Muscle of arm (tissue), 14 donors: ENCODE measurements at places on chromosomes 6 and 20. TPM values are rescaled to one million over a fixed set of nuclear protein-coding genes. Genes with fewer than 3 reads are reported as not detected.

- no peak for DNase-seq
Observed at GRCh38 chr6:13507306-13507860, 20.0 kb upstream of the GFOD1 start.

DNA sequence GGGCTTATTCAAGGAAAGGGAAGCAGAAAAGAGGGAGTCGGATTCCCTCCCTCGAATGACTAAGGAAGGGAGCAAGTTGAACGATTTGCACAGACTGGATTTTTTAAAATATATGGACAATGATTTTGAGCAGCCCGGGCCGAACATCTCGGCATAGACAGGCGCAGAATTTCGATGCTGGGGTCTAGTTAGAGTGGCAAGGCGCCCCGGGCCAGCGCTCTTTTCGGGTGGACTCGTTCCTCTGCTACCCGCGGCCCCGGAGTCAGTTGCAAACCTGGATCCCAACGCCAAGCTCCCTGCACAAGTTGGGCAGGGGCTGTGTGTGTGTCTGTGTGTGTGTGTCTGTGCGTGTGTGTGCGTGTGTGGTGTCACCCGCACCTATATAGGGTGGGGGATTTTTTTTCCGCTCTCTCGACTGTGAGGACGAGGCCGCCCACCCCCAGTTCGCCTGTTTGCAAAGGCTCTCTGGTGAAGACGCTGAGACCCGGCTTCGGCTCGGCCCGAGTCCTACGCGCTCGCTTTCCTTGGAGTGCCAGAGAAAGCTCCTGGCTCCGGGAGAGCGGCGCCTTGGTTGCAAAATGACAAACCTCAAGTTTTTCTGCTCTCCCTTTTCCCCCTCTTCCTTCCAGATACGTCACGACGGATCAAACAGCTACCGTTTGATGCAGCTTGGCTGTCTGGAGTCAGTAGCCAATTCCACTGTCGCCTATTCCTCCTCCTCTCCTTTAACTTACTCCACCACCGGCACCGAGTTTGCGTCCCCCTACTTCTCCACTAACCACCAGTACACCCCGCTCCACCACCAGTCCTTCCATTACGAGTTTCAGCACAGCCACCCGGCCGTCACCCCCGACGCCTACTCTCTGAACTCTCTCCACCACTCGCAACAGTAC is 1.4 kb downstream of the TFAP2D start:
- no peak for DNase-seq

DNA sequence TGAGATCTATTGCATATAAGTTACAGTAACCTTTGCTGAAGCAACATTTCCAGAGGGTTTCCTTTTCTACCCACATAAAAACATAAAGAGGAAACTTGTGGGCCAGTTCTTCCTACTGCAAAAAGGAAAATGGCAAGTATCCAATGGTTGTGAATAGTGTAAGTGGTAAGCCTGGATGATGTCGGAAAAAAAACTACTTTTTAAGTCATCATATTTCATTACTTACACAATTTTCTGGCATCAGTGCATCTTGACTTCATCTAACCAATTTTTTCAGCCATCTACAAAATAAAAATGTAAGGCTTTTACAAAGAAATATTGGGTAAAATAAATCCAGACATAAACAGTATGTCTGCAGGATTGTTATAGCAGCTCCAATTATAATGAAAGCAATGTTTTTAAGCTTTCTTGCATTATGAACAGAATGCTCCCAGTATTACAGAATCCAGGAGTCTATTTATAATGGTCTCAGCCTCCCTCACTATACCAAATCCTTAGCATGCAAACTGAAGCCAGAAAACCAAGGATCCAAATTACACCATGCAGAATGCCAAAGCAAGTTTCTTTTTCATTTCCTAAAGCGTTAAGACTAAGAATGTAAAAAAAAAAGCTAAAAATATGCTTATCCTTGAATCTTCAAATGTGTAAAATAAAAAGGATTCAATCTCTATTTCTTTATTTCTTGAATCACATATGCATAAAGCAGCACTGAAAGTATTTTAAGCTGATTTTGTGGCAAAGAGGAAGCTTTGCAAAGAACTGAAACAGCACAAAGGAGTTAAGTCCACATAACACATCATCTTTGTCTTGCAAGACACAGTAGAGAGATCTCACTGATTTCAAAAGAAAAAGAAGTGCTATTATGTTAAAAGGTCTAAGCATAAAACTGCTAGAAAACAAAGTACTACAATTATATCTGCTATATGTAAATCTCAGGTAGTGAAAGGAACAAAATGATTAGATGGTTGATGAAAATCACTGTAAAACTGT is 126.8 kb upstream of the HMGCLL1 start:
- peak; percentile 35 for DNase-seq

DNA sequence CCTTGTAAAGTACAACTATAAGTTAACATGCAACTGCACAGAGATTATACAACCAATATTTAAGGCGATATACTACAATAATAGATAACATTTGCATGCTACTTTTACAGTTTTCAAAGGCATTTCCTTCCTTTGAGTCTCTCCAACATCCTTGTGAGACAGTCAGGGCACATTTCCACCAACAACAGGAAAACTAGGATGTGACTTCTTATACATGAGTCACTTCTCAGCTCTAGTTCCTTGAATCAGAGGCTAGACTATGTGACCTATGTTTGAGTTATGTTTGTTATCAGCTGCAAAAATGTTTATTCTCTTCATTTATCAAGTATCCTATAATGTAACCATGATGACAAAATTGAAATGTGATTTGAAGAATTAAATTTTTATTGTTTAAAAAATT is 51.7 kb upstream of the TFAP2D start:
- no peak for DNase-seq

Gene PREX1
- 17.7 TPM for polyA plus RNA-seq

DNA sequence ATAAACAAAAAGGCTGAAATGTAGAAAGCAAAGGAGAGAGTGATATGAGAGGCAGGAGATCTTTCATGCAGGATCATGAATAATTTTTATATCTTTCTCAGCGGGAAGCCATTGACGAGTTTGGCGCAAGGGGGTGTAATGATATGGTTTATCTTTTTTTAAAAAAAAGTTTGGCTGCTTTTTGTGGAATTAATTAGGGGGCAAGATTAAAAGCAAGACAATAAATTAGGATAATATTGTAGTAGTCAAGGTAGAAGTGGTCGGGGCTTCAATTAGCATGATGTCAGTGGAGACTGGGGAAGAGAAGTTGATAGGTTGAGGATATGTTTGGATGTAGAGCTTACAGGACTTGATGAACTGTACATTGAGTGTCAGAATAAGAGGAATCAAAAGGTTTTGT is 4.0 kb downstream of the SENP6 start:
- no peak for DNase-seq

DNA sequence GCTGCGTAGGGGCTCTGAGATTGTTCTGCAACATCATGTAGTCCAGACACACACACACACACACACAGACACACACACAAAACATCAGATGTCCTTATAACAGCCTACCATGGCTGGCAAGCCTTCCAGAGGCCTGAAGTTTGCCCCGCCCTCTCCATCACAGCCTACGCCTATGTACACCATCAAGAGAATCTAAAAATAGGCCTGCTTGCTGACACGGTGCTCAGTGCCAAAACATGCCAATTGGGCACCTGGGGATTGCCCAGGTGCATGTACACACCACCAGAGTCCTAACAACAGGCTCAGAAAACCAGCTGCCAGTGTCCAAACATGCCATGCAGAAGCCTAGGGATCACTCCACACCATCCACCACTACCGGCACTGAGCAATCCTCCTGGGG is 391.7 kb upstream of the SPTLC3 start:
- no peak for DNase-seq

Gene COL10A1
- 0.41 TPM for polyA plus RNA-seq

Gene C6orf132
- polyA plus RNA-seq: 0.23 TPM

Gene UBD
- not detected for polyA plus RNA-seq

GRCh38 chr6:6649824-6650349 is 61.4 kb downstream of the LY86 start:
- no peak for DNase-seq

DNA sequence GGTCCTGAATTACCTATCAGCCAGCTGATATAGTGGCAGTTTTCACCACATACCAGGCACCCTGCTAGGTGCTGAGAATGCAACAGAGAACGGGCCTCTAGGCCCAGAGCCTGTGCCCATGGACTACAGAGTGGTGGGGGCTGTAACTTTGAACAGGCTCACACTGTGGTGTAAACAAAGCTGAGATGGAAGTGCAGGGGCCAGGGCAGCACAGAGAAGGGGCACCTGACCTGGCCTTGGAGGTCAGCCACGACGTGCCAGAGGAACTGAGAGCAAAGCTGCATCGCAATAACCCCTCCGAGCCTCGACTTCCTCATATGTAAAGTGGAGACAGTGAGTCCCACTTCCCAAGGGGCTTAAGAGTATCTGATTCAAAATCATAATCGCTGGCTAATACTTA is 105.8 kb downstream of the MAFB start:
- no peak for DNase-seq

GRCh38 chr6:161462148-161462547 is 188.3 kb upstream of the AGPAT4 start:
- no peak for DNase-seq
